ENCODE measurements at places on chromosomes 3 and 15.
A peak's percentile ranks its signal among the peaks of the same experiment; 100 is the strongest.

- no peak for DNase-seq
These were observed 805 bp upstream of the TRPM7 start for GRCh38 chr15:50687302-50687902.

- DNase-seq: no peak
These were observed 193.9 kb downstream of the XXYLT1 start for GRCh38 chr3:195076981-195077610.

DNA sequence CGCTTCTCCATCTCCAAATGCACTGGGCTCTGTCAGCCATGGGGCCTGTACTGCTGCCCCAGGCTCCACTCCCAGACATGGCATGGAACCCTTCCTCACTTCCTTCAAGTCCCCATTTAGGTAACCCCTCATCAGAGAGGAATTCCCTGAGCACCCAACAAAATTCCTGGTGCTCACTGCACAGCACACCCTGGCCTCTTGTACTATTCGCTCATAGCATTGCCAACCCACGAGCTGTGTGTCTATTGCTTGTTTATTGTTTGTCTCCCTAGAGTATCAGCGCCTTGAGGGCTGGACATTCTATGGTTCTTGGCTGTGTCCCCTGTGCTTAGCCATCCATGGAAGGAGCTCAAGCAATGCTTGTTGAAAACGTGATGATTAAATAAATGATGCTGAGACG lies 46.1 kb upstream of the SLCO2A1 start:
- no peak for DNase-seq

DNA sequence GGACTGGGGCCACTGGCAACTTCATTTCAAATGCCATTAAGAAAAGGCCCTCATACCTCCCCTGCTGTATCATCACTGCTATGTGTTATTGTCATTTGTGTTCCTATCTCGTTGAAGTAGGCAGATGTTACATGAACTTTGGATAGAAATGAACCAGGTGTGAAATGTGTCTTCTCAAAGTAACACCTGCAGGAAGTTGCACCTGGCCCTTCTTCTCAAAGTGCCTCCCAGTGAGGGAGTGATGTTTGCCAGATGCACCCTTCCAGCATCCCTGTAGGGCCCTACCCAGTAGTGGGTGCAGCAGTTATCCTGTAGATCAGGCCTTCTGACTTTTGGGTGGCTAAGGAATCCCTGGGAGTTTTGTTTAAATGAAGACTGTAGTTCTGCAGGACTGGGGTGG lies 197.7 kb upstream of the CTNNB1 start:
- DNase-seq: no peak

DNA sequence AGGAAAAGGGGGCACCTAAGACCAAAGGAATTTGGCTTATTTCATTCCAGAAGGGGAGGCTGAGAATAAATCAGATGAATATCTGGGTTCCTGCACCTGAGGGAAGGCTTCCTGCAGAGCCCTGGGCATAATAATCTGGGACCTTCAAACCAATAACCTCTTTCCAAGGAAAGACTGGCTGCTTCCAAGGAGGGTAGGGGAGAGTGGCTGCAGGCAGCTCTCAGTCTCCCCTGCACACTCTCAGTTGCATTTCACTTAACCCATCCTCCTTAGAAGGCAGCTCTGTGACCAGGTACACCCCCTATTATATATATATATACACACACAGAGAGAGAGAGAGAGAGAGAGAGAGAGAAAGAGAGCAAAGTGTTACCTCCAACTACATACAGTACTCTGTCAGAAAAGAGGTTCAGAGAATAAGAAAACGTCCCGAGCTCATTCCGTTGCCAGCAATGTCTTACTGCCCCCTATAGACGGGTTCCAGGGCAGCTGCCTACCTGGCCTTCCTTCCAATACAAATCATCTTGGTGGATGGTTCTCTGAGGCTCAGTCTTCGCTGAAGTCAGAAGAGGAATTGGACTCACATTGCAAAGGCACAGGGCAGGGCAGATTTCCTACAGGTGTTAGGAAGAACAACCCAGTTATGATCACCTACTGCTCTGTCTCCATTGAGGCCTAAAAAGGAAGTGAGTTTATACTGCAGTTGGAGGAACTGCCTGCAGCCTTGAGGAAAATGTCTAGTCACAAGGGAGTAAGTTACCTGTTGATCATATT lies 26.1 kb downstream of the CAPN3 start:
- peak; percentile 43 for DNase-seq

DNA sequence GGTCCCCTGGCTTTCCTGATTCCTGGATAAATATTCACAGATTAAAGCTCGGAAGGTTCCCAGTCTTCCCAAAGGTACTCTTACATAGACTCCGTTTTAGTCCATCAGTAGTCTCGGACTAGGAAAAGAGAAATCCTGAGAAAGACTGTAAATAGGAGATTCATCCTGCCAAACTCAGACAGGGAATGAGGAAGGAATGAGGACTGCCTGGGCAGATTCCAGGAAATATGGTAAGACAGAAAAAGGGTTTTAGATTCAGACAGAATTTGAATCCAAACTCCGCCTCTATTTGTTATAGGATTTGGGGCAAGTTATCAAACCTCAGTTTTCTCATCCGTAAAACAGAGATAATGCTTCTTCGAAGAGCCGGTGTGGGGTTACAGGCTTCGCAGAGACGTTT lies 77.8 kb upstream of the VGLL4 start:
- no peak for DNase-seq

DNA sequence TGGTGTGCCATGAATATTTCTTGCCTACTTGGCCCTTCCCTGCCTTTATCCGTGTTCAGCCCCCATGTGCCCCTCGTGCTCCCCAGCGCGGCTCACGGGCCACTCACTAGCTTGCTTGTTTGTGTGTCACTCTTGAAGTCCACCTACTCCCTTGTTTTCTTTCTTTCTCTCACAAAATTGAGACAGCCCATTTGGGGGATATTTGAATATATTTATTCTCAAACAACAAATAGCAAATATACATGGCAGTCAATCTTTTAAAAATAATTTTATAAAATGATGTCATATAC lies 82.2 kb downstream of the PLXNA1 start:
- DNase-seq: no peak

DNA sequence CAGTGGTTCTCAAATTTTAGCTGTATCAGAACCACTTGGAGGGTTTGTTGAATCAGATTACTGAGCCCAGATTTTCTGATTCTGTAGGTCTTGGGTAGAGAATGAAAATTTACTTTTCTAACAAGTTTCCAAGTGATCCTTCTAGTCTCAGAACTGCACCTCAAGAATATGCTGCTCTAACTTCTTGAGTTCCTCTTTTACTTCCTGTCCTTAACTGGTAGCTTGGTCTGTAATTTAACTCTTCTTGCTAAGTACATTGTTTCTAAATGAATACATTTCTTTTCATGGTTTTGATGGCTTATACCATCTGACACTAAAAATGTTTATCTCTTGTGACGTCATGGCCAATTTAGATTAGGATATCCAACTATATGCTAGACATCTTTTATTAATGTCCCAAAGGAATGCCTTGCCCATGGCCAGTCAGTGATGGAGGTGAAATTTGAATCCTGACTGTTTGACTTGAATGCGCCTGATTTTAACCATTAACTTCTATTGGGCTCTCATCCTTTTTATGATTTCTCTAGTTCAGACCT lies 262.6 kb upstream of the NAALADL2 start:
- DNase-seq: no peak

DNA sequence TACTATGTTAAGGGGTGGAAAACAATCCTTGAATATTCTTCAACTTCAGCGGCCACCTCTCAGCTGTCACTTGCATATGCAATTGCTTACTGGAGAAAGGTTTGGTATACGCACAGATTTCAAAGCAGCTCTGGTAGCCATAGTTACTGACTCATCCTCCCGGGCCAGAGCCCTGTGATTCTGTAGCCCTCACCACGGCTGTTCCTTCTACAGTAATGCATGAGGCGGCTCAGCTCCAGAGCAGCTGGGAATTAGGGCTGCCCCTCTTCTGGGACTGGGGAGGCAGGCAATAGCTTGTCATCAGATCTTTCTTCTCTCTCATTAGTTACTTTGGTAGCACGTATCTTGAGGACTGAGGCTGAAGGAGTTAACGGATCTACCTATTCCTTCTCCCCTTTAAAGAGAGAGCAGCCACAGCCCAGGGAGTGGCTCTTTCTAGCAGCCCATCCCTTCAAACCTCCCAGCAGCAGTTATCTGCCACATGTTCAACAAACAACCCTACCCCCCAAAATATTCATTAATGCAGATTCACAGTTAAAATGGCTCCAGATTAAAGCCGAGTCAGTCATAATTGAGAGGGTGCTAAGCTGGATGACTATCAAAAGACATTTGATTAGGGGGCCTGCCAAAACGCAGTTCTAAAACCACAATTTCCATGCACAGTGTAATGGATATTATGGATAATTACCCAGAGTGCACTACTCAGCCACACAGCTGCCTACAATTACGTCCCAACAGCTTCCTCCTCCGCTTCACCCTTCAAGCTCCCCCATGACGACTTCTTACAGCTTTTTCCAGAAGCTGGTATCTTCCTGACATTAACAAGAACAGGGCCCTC lies 54.7 kb downstream of the ETV5 start:
- no peak for DNase-seq

DNA sequence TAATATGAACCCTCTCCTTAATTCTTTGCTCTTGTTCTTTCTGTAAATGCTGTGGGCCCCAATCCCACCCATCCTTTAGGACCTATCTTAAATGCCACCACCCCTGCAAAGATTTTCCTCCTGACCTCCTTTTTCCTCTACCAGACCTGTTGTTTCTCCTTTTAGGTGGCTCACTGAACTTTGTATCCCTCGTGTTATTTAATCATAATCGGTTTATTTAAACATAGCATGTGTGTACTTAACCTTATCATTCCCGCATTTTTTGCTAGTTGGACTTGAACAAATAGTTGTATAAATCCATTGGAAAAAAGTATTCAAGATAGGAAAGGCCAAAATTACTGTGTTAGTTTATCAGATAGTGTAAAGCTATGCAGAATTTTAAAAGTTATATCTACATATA lies 988 bp upstream of the NFKBIZ start:
- DNase-seq: no peak

GRCh38 chr3:197196192-197196591 lies 102.2 kb downstream of the DLG1 start:
- no peak for DNase-seq

GRCh38 chr15:62929000-62929357 lies 113.6 kb upstream of the TPM1 start:
- DNase-seq: no peak

DNA sequence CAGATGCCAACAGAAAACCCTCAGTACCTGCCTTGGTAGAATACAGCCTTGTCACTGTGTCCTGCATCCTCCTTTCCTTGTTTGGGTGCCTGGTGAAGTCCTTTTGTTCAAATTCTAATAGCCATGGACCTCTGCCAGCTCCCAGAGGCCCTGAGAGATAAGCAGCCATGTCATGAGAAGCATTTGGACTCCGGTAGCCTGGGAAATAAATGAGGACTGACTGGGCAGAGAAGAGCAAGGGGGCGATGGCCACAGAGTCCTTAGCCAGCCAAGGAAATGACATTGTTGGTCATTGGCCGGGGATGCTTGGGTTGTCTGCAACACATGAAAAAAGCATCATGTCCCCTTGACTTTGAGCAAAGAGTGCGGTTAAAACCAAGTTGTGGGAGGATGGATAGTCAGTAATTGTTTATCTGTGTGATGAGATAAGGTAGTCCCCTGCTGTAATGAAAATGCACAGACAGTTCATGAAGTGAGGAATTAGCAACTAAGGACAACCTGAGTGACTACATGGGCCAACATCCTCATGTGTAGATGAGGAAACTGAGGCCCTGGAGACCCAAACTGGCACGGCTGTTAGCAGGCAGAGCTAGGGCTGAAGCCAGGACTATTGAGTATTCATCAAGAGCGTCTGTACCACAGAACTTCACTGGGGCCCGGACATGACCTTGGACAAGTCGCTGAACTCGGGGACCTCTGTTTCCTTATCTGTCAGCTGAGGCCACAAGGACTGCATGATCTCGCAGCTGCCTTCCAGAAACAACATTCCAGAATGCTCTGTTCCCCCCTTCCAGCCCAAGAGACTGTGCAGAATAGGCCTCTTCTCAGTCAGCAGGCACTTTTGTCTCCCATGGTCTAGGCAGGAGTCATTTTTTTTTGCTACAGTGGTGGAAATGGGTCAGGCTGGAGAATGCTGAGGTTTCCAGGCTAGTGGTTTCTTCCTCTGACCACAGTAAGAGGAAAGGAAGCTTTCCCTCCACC lies 90.5 kb upstream of the CTDSPL start:
- DNase-seq: no peak

- no peak for DNase-seq
These were observed 54.9 kb upstream of the ATP2B2 start for GRCh38 chr3:10560060-10560861.

DNA sequence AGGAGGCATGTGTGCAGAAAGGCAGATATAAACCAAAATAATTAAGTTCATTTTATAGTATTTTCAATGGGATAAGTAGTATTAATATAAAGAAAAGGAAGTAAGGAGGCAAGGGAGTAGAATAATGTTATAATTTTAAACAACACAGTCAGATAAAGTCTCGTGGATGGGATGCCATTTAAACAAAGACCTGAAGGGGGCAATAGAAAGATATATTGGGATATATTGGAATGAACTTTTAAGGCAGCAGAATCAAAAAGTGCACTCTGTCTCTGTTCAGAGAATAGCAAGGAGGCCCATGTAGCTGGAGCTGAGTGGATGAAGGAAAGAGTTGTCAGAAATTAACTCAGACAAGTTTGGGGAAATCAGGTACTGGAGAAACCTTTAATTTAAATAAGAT lies 158.7 kb downstream of the CGGBP1 start:
- no peak for DNase-seq

DNA sequence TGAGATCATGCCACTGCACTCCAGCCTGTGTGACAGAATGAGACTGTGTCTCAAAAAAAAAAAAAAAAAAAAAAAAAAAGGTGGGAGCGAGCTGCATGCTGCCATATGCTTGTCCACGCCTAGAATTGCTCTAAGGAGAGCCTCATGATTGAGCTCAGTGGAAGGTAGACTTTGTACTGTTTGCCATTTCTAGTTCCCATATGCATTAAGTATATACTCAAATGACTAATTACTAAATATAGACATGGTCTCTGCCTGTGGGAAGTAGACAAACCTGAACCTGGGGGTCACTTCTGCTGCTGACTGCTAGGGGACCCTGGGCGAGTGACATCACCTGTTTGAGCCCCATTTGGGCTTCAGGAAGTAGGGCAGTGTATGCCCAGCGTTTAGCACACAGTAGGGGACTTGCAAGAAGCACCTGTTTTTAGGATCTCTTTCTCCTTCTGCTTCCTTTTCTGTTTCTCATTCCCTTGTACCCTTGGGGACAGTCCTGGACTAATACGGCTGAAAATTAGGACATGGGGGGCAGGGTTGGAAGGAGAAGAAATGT lies 27.2 kb downstream of the PRKCD start:
- DNase-seq: no peak

- no peak for DNase-seq
These were observed 824.5 kb downstream of the CADM2 start for GRCh38 chr3:85783291-85783690.

- no peak for DNase-seq
These were observed 334.3 kb downstream of the ULK4 start for GRCh38 chr3:41627477-41628087.

DNA sequence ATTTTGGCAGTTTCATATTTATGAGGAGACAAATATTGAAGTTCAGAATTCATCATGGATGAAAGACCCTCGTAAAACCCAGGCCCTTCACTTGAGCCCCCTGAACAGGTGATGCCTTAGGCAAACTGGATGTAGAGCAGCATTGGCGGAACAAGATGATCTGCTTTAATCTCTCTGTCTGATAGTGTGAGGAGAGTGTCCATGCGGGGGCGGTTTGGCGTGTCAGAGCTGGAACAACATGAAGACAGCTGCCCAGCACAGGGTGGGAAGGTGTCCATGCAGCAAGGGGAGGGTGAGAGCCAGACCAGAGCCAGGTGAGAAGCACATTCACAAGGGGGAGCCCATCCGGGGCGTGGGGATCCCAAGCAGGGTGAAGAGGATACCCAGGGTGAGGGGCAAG lies 31.8 kb upstream of the ANP32A start:
- DNase-seq: no peak

Measured in inflammatory macrophage (primary cell).